ENCODE measurements at places on chromosomes 4 and X. TPM values are rescaled to one million over a fixed set of nuclear protein-coding genes. Genes with fewer than 3 reads are reported as not detected.

The DCAF8L2 gene
- total RNA-seq, result not detected

The CCDC120 gene
- 0.11 TPM for total RNA-seq

The SYN1 gene
- 0.25 TPM for total RNA-seq

The CT45A5 gene
- total RNA-seq, result not detected

The MAGEA1 gene
- total RNA-seq, result not detected

The MAGED4 gene
- 38.1 TPM for total RNA-seq

The CCDC110 gene
- total RNA-seq, result 2.0 TPM

The TRPC5OS gene
- total RNA-seq, result not detected

The HSD17B13 gene
- total RNA-seq, result 0.22 TPM

The POLN gene
- 2.9 TPM for total RNA-seq

The CHM gene
- 28.9 TPM for total RNA-seq

The GLRA2 gene
- not detected for total RNA-seq

The KDR gene
- 0.75 TPM for total RNA-seq

The RASSF6 gene
- total RNA-seq, result not detected

The NDNF gene
- total RNA-seq, result 0.55 TPM

The P2RY4 gene
- not detected for total RNA-seq

The APLN gene
- 0.12 TPM for total RNA-seq

The PLAC8 gene
- total RNA-seq, result not detected

The CWH43 gene
- 0.12 TPM for total RNA-seq

The TASL gene
- total RNA-seq, result not detected

The C4orf36 gene
- total RNA-seq, result 0.77 TPM

The VCX3A gene
- not detected for total RNA-seq

The FAM156A gene
- 11.0 TPM for total RNA-seq

The RASL11B gene
- not detected for total RNA-seq

The F8 gene
- 2.1 TPM for total RNA-seq

The PRR32 gene
- total RNA-seq, result not detected

The IL3RA gene
- not detected for total RNA-seq

The NR0B1 gene
- total RNA-seq, result 1.9 TPM

The MAGEB1 gene
- total RNA-seq, result not detected

The F9 gene
- not detected for total RNA-seq

The GAGE12J gene
- total RNA-seq, result not detected

The CSAG2 gene
- total RNA-seq, result not detected

The HNRNPDL gene
- total RNA-seq, result 176 TPM

The BEX2 gene
- 2.1 TPM for total RNA-seq

The PLP2 gene
- 17.7 TPM for total RNA-seq

The USP27X gene
- 2.7 TPM for total RNA-seq

The MAGEC2 gene
- total RNA-seq, result not detected

The ZCCHC12 gene
- total RNA-seq, result 0.12 TPM

The MGARP gene
- 3.1 TPM for total RNA-seq

The AADAT gene
- 4.6 TPM for total RNA-seq

The DGAT2L6 gene
- not detected for total RNA-seq

The WDFY3 gene
- 74.5 TPM for total RNA-seq

The CT83 gene
- total RNA-seq, result not detected
